ENCODE measurements at places on chromosomes 16 and 17.

DNA sequence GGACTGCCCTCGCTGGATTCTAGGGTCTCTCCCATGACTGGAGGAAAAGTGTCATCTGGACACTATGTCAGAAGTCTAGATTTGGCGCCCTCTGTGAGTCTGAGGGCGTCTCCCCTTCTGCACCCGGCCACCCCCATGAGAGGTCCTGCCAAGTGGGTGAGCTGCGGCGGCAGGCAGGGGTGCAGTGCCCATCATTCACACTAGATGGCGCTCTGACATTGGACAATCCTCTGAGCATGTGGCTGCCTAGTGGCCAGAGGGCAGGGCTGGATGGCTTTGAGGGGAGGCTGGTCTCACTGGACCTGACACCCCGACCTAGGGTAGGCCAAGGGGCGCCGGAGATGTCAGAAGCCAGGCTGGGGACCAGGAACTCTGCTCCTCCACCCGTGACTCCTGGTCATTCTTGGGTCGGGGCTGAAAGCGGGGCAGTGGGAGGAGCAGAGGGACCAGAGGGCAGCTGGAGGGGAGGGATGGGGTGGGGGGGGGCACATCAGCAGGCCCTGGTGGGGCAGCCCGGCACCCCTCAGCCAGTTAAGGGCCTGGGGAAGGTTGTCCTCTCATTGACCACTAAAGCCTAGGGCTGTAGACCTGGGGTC is 28.0 kb downstream of the MRM1 start:
- peak; percentile 78 for DNase-seq

DNA sequence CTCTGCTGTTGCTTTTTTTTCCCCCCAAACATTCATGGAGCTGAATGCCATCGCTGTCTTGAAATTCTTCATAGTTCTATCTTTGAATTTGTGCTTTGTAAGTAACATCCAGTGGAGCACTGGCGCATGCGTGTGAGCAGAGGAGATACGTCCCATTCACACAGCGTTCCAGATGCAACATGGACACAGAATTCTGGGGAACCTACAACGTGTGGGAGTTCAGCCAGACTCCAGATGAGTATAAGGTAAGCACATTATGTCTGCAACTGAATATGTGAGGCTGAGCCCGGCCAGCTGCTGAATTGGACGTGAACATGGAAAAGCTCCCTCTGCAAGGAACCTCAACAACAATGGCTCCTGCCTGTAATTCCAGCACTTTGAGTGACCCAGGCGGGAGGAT is 4.3 kb upstream of the ATP1B2 start:
- DNase-seq, result no peak

DNA sequence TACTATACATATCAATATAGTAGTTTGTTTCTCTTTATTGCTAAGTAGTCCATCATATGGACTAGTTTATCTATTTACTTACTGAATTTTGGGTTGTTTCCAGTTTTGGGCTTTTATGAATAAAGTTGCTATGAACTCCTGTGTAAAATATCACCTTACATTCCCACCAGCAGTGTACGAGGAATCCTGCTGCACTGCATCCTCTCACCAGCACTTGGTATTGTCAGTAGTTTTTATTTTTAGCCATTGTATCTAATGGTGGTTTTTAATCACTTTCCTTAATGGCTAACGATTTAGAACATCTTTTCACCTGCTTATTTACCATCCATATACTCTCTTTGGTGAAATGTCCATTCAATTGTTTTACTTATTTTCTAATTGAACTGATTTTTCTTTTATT is 24.0 kb downstream of the CDC27 start:
- no peak for DNase-seq

- no peak for DNase-seq
These were observed 14.2 kb downstream of the RNF112 start for GRCh38 chr17:19424934-19425868.

All from activated CD4-positive, alpha-beta T cell treated with anti-CD3 and anti-CD28 coated beads, Interleukin-2, amount 10 ng/mL, durations not matched to agents 7 days and 5 days (primary cell).